Inflammatory macrophage treated with lipopolysaccharide for 4 hours (primary cell): ENCODE measurements at places on chromosomes 3 and 15.

DNA sequence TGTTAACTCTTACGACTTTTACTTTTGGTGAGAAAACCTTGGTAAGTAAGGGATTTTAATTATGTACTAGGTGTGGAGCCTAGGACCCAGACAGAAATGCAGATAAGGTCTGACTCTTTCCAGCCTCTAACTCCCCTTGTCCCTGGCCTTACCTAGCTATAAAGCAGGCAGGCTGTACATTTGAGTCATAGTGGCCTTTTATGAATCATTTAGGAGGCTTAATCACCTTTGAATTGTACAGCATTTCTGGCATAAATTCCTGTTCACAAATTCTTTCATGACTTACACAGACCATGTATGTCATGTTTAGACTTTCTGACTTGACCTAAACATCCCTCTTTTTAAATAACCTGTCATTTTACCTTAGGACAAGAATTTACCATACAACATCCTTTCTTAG lies 47.4 kb downstream of the CHCHD4 start:
- no peak for DNase-seq

DNA sequence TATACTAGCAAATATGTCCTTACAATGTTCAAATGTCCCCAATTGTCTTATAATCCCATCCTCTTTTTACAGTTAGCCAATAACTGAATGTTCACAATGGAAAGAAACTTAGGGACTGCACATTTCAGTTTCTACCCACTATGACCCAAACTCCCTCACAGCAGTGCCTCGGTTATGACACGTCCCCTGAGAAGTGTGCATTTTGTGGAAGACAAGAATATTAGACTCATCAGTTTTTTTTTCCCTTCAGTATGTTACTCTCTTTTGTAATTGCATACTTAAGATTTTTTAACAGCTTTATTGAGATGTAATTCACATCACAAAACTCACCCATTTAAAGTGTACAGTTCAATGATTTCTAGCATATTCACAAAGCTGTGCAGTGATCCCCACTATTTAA lies 64.8 kb downstream of the IGF2BP2 start:
- DNase-seq, result peak; percentile 46

DNA sequence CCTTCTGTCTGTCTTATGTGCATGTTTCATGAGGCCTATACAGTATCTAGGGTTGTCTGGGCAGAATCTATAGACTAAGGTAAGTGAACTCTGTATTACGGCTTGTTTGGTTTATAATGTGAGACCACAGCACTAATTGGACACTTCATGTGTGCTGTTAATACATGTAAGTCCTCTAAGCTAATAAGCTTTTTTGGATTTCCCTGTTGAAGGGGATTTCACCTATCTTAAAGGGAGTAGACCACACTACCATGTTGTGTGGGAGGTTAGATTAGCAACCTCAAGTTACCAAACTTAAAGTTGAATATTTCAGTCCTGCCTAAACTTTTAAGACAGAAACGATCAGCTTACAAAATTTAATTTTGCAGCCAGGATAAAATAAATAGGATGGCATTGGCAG lies 189.8 kb upstream of the GOLIM4 start:
- DNase-seq, result no peak

- DNase-seq, result no peak
Measured at GRCh38 chr3:98961161-98962155, 60.0 kb upstream of the DCBLD2 start.

DNA sequence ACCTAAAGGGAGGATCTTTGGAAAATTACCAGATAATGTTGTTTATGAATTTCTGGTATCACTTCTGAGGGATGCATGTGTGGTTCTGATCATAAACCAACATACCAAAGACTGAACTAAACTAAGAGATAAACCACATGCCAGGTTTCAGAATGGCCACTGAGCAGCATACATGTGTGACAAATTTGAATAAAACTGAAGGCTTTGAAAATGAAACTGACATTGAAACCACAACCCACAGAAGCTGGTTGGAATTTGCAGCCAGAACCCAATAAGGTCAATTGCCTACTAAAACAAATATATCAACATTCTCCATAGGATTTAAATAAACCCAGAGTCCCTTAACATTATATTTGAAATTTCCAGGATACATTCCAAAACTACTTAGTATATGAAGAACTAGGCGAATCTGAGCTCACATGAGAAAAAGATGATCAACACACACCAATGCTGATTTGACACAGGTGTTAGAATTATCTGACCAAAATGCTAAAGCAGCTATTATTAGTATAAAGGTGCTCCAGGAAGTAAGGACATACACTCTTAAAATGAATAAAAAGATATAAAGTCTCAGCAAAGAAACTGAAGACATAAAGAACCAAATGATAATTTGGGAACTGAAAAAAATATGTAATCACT lies 125.0 kb downstream of the ZNF280D start:
- no peak for DNase-seq

GRCh38 chr3:140434261-140434905 lies 243.5 kb upstream of the TRIM42 start:
- no peak for DNase-seq

GRCh38 chr15:36771826-36772225 lies 192.4 kb downstream of the CDIN1 start:
- DNase-seq, result no peak

DNA sequence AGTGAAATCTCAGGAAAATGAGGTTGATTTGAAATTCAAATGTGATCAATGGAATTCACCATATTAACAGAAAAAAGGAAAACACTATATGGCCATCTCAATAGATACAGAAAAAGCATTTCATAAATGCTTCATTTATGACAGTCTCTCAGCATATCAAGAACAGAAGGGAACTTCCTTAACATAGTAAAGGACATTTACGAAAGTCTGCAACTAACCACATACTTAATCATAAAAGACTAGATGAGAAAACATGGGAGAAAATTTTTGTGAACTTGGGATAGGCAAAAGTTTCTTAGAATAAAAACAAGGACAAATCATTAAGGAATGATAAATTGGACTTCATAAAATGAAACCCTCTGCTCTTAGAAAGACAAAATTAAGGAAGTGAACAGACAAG lies 24.7 kb upstream of the TIPARP start:
- DNase-seq, result peak; percentile 32

DNA sequence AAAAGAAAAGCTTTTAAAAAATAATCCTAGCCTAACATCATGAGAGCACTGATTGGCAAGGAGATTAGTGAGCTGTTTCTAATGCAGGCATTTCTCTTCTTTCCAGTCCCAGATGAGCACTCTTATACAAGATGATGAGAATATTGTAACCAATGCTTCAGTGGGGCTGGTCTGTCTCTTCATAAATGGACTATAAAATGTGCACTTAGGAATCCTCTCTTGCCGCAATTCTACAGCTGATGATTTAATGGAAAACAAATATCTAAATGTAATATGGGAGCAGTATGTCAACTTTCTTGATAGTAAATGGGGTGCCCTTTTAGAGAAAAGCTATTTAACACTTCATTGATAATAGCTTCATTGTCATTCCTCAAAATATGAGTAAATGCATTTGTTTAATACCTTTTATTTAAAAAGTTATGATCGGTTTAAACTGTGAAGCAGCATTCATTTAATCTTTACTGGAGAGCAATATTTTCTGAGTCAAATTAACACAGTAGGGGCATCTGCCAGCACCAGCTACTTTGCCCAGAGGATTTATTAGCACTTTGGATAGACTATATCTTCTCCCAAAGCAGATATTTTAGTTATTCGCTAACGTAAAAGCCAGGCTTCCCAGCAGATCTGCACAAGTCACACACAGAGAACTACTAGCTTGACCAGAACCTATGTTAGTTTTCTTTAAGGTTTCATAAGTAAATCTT lies 985.9 kb downstream of the DIPK2A start:
- no peak for DNase-seq

DNA sequence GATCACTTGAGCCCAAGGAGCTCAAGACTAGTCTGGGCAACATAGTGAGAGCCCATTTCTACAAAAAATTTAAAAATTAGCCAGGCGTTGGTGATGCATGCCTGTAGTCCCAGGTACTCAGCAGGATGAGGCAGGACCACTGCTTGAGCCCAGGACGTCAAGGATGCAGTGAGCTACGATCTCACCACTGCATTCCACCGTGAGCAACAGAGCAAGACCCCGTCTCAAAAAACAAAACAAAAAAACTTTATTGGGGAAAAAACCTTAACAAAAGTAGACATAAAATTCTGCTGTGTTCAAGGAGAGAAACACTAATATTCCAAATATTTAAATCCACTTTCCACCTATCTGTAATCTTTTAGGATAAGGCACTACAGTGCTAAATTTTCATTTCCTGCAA lies 20.8 kb downstream of the SETD2 start:
- no peak for DNase-seq

DNA sequence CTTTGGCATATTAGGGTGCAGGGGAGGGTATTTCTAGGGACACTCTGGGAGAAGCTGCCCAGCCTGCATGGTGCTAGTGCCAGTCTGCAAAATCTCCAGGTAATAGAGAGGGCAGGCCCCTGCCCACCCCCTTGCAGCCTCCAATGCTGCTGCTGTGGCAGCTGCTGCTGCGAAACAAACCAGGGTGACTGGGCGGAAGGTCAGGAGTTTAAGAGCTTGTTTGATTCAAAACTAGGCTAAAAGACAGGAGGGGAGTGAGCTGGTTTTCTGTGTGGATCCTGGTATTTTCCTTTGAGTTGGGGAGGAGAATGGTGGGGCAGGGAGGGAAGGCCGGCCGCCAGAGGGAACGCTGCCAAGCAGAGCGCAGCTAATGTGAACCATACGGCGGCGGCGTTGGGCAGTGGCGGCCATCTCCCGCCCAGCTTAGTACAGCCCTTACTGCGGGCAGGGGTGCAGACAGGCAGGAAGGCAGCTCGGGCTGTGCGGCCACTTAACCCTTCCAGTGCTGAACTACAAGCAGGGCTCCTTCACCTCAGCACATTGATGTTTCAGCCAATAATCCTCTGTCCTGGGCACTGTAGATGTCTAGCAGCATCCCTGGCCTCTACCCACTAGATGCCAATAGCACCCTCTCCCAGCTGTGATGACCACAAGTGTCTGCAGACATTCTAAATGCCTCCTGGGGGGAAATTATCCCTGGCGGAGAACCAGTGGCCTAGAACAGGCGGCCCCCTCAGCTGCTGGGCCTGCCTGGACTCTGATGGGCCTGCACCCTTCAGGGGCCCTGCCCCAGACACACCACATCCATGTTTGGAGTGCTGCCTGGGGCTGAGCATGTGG lies 125.7 kb downstream of the EEFSEC start:
- no peak for DNase-seq

DNA sequence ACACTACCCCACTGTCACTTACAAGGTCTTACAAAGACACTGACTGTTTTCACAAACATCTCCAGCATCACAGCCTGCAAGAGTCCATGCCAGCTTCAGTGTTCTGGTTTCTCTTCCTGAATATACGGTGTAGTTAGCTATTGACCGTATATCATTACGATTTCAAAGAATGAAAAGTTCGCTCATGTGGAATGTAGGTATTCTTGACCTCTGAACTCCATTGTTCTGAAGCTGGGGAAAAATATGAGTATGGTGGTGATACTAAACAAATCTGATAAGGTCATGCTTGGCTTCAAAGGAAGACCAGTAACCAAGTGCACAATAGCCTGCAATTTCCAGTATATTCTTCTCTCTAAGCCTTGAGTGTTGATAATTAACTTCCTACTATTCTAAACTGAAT lies 315.7 kb upstream of the WNT5A start:
- DNase-seq, result no peak

DNA sequence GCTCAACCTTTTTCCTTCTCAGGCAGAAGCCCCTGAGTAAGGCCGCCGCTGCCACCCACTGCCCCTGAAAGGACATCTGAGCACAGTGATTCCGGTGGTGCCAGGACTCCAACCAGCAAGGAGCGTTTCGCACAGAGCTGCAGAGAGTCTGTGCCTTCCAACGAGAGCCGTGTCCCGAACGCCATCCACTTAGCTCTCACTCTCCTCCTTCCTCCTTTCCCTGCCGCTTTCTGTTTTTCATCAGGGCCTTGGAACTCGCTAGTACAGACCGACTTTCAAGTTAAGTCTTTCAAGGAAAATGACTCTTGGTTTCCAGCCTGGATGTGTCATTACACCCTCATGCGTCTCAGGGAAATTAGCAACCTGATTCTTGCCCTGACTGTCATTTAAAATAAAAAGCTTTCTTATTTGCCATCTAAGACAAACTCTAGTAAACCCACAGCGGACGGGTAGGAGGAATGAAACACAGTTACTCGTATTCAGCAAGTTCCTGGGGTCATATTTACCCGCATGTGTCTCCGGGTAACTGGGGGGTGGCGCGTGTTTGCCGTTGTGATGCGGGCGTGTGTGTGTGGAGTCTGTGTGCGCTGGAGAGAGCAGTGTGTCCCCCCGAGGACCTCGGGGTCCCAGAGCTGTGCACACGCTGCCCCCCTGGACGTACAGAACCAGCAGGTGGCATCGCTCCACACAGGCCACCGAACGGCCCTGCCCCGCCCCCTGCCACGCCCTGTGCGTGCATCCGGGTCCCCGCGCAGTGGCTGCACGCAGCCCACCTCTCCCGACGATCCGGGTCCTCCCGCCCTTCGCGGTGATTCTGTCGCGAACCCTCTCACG lies 30.4 kb upstream of the ALDH1A3 start:
- DNase-seq, result peak; percentile 38

DNA sequence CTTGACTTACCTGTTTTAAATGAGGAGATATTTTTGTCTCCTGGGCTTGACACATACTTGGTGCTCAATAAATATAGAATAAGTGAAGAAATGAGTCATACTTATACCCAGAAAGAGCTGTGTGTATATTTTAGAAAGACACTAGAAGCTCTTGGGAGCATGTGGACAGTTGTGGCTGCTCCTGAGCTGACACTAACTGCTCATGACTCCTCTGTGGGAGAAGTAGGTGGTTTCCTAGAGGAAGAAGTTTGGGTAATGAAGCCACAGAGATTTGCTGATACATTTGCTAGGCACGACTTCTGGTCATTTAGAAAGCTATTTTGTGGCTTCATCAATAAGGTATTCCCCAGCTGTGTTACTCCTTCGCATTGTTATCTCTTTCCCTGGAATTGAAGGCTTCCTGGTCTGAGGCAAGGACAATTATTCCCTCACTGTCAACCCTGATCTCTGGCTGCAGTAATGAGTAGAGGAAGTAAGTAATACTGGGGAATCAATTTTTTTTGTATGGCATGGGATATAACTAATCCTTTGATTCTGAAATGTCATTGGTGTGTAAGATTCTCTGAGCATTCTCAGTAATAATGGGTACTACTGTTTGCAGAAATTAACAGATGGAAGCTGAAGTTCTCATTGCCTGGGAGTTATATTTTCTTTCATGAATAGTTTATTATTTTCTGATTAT lies 79.6 kb upstream of the DCBLD2 start:
- peak; percentile 24 for DNase-seq

DNA sequence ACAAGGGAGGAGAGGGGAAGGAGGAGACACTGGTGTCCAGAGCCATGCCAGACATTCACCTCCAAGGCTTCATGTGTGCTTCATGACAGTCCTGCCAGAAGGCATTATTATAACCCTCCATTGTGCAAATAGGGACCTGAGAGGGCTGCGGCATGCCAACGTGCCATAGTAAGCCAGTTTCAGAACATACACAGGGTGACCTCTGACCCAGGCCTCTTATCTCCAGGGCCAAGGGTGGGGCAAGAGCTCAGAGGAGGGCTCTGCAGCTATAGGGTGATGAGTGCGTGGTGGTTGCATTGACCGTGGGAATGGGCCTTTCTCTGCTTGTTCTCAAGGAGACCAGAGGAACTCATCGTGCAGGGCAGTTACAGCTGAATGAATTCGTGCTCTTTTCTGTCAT lies 9.7 kb upstream of the ACSBG1 start:
- no peak for DNase-seq

- no peak for DNase-seq
Measured at GRCh38 chr3:42300778-42301177, 34.8 kb upstream of the CCK start.

GRCh38 chr3:30035935-30036567 lies 570.4 kb upstream of the TGFBR2 start:
- DNase-seq, result no peak

- DNase-seq, result no peak
Measured at GRCh38 chr15:48723969-48724368, 78.5 kb upstream of the FBN1 start.
